ENCODE measurements at places on chromosomes 6 and 20.
A peak's percentile ranks its signal among the peaks of the same experiment; 100 is the strongest.

- DNase-seq = peak; percentile 64
Observed at GRCh38 chr6:27251606-27252251, 4.2 kb downstream of the PRSS16 start.

GRCh38 chr20:39234520-39235095 lies 272.5 kb downstream of the DHX35 start:
- DNase-seq = no peak

- peak; percentile 87 for DNase-seq
Observed at GRCh38 chr20:41177636-41178035, 40.3 kb downstream of the PLCG1 start.

DNA sequence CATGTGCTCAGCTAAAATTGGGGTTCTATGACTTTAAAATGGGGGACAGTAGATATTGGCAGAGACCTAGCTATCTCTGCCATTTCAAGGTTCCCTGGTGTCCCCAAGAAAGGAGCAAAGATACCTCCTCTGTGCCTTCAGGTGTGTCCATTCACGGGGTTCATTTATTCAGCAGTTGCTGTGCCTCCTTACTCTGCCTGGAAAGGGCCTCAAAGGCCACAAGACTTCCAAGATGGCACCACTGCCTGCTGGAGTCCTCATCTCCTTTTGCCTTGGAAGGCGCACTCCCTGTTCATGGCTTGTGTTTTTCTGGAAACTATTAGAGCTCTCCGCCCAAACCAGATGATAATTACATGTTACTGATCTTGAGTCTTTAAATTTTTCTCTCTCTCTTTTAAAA lies 3.9 kb upstream of the ZBP1 start:
- no peak for DNase-seq

- DNase-seq = no peak
Observed at GRCh38 chr6:115712291-115712961, 348.3 kb downstream of the FRK start.

DNA sequence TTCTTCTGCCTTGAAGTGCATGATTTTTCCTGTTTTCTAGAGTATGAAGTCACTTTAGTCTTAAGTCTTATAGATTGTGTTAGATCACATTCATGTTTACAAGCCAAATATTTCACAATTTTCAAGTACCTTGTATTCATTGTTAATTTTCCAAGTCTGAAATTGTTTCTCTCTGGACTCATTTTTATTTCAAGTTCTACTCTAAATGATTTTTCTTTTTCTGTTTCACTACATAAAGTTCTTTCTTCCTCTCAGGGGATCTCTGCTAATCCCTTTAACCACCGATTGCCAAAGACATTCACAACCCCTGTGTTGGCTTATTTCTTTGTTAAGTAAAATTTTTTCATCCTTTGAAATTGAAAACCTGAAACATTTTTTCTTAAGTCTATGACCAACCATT lies 805.7 kb downstream of the KIF16B start:
- no peak for DNase-seq

DNA sequence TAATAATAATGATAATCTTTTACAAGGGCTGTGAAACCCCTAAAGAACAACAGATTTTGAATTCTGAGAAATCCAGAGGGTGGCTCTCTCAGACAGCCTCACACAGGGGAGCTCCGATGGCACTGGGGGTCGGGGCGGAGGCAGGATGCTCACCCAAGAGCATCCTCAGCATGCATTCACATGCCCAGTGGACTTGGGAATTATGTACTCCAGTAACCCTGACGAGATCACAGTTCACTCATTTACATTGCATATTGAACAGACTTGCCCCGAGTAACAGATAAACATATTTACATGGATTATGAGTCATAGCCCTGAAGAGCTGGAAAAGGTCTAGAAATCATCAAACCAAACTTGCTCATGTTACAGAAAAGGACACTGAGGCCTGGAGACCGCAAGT lies 482.7 kb upstream of the JARID2 start:
- DNase-seq = peak; percentile 48

GRCh38 chr6:139847457-139847813 lies 473.0 kb upstream of the CITED2 start:
- peak; percentile 50 for DNase-seq

GRCh38 chr6:156767603-156768467 lies 9.3 kb upstream of the ARID1B start:
- peak; percentile 51 for DNase-seq

GRCh38 chr20:2297357-2297728 lies 1.5 kb downstream of the TGM3 start:
- DNase-seq = no peak

DNA sequence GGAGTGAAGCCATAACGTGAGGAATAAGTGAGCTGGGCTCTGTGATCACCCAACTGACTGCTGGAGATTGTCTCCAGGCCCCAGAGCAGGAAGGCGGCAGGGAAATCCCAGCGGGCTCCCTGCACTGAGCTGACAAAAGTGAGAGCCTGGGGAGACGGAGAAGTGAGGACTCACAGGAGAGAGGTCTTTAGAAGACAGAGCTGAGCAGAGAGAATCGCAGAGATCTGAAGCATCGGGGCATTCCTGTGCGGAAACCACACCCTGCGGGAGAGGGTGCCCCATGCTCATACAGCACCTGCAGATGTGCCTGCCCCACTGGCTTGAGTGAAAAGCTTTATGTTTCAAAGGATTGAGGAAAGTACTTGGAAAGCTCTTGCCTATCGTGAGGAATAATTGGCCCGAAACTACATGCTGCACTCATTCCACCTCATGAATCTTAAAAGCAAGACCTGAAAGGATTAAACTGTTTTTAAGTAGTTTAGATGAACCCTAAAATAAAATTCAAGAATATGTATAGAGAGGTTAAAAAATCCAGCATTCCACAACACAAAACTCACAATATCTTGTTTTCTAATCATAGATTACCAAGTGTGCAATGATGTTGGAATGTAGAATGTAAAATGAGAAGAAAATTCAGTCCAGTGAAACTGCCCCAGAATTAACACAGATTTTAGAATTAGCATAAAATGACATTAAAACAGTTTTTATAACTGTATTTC lies 17.7 kb upstream of the THBS2 start:
- no peak for DNase-seq

GRCh38 chr6:26175428-26176181 lies 88.4 kb downstream of the HFE start:
- DNase-seq = peak; percentile 74

GRCh38 chr6:130118236-130118635 lies 99.9 kb downstream of the L3MBTL3 start:
- DNase-seq = no peak

- peak; percentile 29 for DNase-seq
Observed at GRCh38 chr6:102742028-102742427, 1348.5 kb downstream of the GRIK2 start.

DNA sequence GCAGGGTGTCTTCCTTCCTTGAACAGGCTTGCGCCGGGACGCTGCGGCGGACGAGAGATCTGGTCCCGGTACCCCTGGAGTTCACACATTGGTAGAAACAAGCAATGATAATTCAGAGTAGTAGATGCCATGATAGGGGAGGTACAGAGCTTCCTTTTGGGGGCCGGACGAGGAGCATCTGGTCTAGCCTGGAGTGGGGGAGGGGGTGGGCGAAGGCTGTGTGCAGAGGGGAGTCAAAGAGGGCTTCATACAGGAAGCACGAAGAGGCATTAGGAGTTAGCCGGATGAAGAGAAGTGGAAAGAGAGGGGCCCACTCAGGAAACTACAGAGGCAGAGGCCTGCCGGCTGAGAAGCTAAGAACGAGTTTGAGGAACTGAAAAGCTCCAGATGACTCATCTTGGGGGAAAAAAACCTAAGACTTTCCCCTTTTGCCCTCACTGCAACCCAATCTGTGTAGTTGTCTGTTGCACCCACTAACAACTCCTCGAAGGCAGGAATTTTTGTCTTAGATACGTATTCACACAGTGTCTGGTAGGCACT lies 611 bp downstream of the CNPY3 start:
- peak; percentile 81 for DNase-seq

DNA sequence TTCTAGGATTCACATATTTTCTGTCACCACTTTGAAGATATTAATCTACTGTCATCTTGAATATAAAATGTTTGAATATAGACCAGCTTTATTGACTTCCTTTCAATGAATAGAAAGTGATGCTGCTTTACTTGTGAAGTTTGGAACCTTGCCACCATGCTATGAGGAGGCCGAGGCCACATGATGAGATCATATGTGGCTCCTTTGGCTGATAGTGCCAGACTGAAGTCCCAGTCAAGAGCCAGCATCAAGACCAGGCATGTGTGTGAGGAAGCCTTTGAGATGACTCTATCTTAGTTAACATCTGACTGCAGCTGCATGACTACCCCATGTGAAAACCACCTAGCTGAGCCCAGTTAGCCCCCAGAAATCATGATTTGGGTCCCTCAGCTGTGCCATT lies 169.5 kb downstream of the OTOR start:
- DNase-seq = no peak

DNA sequence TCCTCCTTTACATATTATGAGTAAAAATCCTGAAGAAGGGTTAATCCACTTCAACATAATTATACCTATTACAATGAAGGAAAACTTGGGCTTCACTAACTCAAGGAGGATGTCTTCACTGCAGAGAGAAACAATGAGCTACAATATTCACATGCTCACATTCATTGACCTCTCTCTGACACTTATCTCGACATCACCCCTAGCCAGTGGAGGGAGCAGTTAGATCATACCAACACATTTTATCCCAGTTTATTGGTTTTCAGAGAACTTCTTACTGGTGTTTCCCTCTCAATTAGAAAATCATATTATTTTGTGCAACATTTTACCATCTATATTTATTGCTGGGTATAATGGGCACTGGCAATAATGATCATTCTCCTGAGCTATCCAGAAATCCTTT lies 646.5 kb downstream of the TENT5A start:
- peak; percentile 16 for DNase-seq

DNA sequence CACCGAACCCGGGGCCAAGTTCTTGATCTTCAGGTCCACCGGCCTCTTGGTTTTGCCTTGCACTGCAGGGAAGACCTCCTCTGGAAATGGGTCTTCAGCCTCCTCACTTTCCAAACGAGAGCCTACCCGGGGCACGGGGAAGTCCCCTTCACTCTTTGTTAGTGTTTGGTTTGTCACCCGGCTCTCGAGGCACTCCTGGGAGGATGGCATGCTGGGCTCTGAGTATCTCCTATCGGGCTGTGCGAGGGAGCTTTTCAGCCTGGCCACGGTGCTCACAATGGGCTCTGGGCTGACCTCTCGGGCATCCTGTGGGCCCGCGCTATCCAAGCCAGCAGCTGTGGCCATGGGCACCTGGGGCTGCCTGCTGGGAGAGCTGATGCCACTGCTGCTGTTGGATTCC lies 8.1 kb downstream of the TAGAP start:
- no peak for DNase-seq

DNA sequence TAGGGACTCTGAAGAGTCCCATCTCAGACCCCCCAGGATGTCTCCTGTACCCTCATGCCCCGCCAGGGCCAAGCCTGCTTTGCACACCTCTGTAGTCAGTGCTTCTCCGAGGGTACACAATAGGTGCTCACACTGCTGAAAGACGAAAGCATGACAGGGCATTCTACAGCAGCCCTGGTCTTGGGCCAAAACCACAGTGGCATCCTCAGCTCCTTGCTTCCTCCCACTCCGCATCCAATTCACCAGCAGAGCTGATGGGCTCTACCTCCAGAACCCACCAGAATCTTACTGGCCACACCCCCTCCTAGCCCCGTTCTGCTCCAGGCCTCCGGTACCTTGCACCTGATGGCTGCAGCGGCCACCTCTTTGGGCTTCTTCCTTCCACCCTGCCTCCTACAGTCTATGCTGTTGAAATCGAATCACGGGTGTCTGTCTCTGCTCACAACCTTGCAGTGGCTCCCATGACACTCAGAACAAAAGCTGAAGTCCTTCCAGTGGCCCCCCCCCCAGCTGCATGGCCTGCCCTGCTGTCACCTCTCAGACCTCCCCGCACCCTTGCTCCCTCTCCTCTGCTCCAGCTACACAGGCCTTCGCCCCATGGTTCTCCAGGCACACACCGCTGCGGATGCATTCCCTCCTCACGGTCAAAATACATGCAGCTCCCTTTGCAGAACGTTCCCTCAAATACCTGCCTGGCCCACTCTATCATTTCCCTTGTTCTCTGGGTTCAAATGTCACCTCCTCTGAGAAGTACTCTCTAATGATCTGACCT lies 1.2 kb downstream of the ANGPT4 start:
- no peak for DNase-seq

- no peak for DNase-seq
Observed at GRCh38 chr6:118871331-118871730, 22.6 kb upstream of the ASF1A start.

GRCh38 chr6:111503660-111504059 lies 20.6 kb upstream of the REV3L start:
- DNase-seq = peak; percentile 33

DNA sequence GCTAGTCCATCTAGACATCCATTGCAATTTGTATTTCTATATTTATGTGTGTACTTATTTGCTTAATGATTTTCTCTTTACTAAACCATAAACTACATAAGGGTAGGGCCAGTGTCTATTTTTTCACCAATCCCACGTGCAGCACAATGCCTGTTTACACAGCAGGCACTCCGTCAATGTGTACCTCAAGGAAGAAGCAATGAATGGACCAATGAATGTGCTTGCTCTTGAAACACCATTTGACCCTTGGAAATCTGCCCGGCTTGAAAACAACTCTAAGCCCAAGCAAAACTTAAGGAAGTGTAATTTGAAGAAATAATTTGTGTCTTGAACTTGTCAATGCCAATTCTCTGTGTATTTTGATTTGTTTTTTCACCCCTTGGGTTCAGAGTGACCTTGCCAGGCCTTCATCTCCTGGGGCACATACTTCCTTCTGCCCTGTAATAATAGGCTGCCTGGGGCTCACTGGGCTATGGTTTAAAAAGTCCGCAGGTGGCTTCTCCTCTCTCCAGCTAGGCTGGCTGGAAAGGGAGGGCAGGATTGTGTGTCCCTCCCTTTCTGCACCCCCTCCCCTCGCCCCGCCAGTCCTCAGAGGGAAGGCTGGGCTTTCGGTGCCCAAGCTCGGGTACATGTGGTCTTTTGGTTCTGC lies 140.8 kb upstream of the ARMC2 start:
- DNase-seq = no peak

GRCh38 chr6:162940426-162940825 lies 212.7 kb downstream of the PACRG start:
- DNase-seq = no peak

GRCh38 chr6:72365773-72366172 lies 256.1 kb upstream of the KCNQ5 start:
- no peak for DNase-seq

- no peak for DNase-seq
Observed at GRCh38 chr6:169168706-169169105, 84.9 kb downstream of the THBS2 start.

- DNase-seq = no peak
Observed at GRCh38 chr6:125220712-125221111, 67.1 kb downstream of the TPD52L1 start.
